ENCODE measurements at places on chromosomes 4 and X. TPM values are rescaled to one million over a fixed set of nuclear protein-coding genes. Genes with fewer than 3 reads are reported as not detected.

The MTMR8 gene
- 4.3 TPM for total RNA-seq

The ZNF718 gene
- total RNA-seq = 7.8 TPM

The GLRB gene
- total RNA-seq = 3.2 TPM

The MAGEB10 gene
- total RNA-seq = not detected

The MCF2 gene
- total RNA-seq = not detected

The TLR3 gene
- total RNA-seq = 8.2 TPM

- peak overlapping the region; percentile 70 for H3K27ac ChIP-seq
- no peaks in the 10 kb centered on the region for H3K36me3 ChIP-seq
- H3K4me3 ChIP-seq = no peak overlapping the region
Observed at GRCh38 chrX:154731184-154731583, 19.7 kb downstream of the GAB3 start.

DNA sequence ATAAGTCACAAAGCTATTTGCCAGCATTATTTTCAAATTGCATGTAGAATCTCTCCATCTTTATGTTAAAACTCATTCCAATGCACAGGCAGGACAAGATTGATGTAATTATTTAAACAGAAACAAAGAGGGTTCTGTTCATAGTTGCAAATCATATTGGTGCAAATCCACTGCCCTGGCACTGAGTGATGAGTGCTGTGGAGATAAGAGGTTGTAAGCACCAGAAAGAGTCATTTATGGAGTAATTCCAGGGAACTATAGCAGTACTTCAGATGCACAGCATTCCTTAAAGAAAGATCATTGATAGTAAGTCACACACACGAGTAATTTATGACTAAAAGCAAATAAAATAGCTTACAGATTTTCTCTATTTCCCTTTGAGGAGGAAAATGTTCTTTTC is 337.7 kb upstream of the CTSO start:
- no peak overlapping the region for H3K27ac ChIP-seq
- DNase-seq = no peak
- no peak overlapping the region for H3K4me3 ChIP-seq

DNA sequence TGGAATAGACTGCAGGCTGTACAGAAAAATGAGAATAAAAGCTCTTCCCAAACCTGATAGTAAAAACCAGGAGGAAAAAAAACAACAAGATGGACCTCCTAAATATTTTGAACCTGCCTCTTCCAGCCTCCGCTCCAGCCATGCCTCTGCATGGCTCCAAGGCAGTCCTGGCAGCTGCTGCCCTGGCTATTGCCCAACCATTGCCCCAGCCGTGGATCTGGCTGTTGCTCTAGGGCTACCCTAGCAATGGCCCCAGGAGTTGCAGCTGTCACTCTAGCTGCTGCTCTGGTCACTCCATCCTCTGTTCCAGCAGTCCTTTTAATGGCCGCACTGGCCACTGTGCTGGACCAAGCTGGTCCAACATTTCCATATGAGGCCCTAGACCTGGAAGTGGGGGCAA is 1756.0 kb downstream of the C4orf33 start:
- DNase-seq = no peak
- no peak overlapping the region for H3K27ac ChIP-seq
- no peaks in the 10 kb centered on the region for H3K36me3 ChIP-seq
- no peaks in the 10 kb centered on the region for H3K27me3 ChIP-seq
- no peak overlapping the region for H3K4me3 ChIP-seq
- no peaks in the 10 kb centered on the region for H3K4me1 ChIP-seq

DNA sequence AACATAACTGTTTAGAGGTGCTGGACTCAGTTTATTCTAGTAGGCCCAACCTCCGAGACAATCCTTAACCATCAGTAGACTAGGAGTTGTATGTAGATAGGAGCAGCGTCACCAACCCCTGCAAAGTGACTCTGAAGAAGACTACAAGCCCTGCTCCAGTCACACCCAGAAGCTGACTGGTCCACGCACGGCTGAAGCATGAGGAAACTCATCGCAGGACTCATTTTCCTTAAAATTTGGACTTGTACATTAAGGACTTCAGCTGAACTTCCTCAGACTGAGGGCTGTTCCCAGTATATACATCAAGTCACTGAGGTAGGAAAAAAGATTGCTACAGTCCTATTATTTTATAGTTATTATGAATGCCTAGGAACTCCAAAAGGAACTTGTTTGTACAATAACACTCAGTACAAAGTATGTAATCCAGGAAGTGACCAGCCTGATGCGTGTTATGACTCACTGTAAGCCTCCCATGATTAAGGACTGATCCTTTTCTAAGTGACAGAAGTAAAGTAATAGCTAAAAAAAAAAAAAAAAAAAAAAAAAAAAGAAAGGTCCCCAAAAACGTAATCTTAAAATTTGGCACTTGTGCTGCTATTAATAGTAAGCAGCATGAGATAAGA is 41.6 kb upstream of the UGT2B7 start:
- H3K27me3 ChIP-seq = no peaks in the 10 kb centered on the region
- H3K4me3 ChIP-seq = no peak overlapping the region
- no peak for DNase-seq
- H3K4me1 ChIP-seq = no peaks in the 10 kb centered on the region
- H3K36me3 ChIP-seq = no peaks in the 10 kb centered on the region

DNA sequence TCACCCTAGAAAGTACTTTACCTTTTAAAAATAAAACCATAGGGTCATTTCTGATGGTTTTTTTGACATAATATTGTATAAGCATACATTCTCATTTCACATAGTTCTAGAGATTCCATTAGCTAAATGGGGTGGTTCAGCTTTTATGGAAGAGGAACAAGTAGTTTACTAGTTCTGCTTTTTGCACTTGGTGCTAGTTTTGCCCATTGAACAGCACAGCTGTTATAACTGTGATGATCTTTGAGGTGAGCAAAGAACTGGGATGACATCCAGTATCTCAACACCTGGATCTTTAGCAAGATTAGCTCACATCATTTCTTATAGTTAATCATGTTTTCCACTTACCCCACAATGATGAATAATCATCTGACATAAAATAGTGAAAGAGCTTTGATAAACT is 40.9 kb downstream of the MOB1B start:
- no peaks in the 10 kb centered on the region for H3K36me3 ChIP-seq
- H3K4me1 ChIP-seq = no peaks in the 10 kb centered on the region
- no peaks in the 10 kb centered on the region for H3K27me3 ChIP-seq
- no peak overlapping the region for H3K27ac ChIP-seq

- no peak overlapping the region for H3K27ac ChIP-seq
- peaks cover 19% of the 10 kb centered on the region for H3K4me1 ChIP-seq
- H3K4me3 ChIP-seq = no peak overlapping the region
- no peaks in the 10 kb centered on the region for H3K27me3 ChIP-seq
- no peak for DNase-seq
- no peaks in the 10 kb centered on the region for H3K36me3 ChIP-seq
Observed at GRCh38 chr4:52202931-52203330, 151.8 kb downstream of the SPATA18 start.

- no peaks in the 10 kb centered on the region for H3K36me3 ChIP-seq
- H3K27me3 ChIP-seq = no peaks in the 10 kb centered on the region
Observed at GRCh38 chr4:100781435-100781834, 263.6 kb upstream of the EMCN start.

- H3K36me3 ChIP-seq = no peaks in the 10 kb centered on the region
- DNase-seq = no peak
- H3K4me1 ChIP-seq = no peaks in the 10 kb centered on the region
Observed at GRCh38 chrX:6793000-6793399, 258.1 kb upstream of the VCX3A start.

DNA sequence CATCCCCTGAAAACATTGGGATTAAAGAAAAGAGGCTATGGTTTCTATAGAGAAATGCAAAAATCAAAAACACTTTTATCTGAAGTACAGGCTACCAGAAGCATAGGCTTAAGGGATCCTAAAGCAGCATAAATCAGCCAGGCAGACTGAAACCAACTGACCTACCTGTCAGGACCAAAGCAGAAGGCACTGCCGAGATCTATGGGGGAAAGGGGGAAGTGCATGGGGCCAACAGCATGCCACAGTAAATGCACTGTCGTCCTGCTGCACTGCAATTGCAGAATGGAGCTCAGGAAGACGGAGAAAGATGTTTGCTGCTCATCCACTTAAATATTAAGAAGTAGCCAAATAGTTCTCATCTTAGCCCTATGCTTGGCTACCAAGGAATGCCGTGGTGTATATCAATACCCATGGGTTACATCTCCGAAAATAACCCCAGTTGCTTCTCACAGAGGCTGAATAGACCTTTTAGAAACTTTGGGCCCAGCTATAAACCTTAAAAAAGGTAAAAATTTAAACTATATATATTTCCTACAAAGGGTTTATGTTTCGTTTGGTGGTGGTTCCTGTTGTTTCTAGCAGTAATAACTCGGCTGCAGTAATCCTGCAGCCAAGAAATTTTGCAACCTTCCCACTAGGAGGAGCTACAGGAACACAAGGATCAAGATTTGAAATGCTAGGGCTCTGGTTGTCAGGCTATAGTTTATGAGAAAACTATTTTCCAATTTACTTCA is 312.2 kb upstream of the DIAPH2 start:
- H3K36me3 ChIP-seq = no peaks in the 10 kb centered on the region
- H3K27me3 ChIP-seq = no peaks in the 10 kb centered on the region
- peaks cover 3% of the 10 kb centered on the region for H3K4me1 ChIP-seq
- no peak overlapping the region for H3K27ac ChIP-seq

DNA sequence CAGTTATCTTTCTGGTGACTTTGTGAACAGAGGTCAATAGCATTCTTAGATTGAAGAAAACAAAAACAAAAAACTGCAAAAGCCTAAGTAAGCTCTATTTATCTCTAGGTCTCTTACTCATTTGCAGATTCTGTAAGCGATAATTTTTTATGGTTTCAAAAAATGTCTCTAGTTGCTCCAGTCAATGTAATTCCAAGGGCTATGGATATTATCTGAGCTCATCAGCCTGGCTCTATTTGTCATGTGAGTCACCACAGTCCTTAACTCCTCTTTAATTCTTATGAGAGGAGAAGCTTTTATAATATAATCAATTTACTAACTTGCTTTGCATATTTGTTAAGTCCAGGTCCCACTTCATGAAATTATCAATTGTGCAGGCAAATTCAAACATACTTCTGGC is 79.1 kb downstream of the NPFFR2 start:
- H3K27ac ChIP-seq = no peak overlapping the region
- no peaks in the 10 kb centered on the region for H3K4me1 ChIP-seq
- no peaks in the 10 kb centered on the region for H3K36me3 ChIP-seq
- no peak for DNase-seq

- no peaks in the 10 kb centered on the region for H3K36me3 ChIP-seq
- no peak overlapping the region for H3K27ac ChIP-seq
- DNase-seq = no peak
- H3K27me3 ChIP-seq = no peaks in the 10 kb centered on the region
- no peak overlapping the region for H3K4me3 ChIP-seq
Observed at GRCh38 chr4:128787509-128788311, 21.8 kb upstream of the JADE1 start.

GRCh38 chr4:169314906-169315305 is 44.1 kb upstream of the SH3RF1 start:
- H3K27ac ChIP-seq = no peak overlapping the region
- no peak overlapping the region for H3K4me3 ChIP-seq
- H3K27me3 ChIP-seq = no peaks in the 10 kb centered on the region
- H3K4me1 ChIP-seq = no peaks in the 10 kb centered on the region
- no peaks in the 10 kb centered on the region for H3K36me3 ChIP-seq

DNA sequence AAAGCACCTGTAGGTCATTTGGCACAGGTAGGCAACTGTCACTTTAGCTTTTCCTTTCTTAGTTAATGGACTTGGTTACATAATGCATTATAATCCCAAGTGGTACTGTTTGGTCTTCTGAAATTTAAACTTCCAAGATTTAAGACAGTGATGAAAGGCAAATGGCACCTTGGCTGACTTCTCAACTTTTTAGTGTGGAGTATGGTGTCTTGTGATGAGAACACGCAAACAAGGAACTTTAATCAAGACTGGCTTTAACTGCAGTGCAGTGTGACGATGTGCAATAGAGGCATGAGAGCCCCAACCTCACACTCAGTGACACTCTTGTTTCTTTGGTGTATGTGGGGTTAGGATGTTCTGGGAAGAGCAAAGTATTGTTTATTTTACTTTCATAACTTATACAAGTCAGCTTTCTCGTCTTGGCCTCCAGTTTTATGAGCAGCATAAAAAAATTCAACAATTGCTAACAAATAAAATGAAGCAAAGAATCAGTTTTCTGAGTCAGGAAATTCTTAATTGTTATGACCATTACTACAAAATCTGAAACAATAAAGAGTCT is 171.9 kb downstream of the MAD2L1 start:
- peak overlapping the region; percentile 64 for H3K27ac ChIP-seq
- peak; percentile 85 for DNase-seq
- H3K4me1 ChIP-seq = peaks cover 20% of the 10 kb centered on the region
- H3K4me3 ChIP-seq = no peak overlapping the region
- H3K27me3 ChIP-seq = no peaks in the 10 kb centered on the region

GRCh38 chr4:1594871-1595788 is 89.0 kb downstream of the FAM53A start:
- DNase-seq = peak; percentile 48
- no peaks in the 10 kb centered on the region for H3K4me1 ChIP-seq
- H3K27me3 ChIP-seq = peaks cover 4% of the 10 kb centered on the region
- H3K4me3 ChIP-seq = no peak overlapping the region

DNA sequence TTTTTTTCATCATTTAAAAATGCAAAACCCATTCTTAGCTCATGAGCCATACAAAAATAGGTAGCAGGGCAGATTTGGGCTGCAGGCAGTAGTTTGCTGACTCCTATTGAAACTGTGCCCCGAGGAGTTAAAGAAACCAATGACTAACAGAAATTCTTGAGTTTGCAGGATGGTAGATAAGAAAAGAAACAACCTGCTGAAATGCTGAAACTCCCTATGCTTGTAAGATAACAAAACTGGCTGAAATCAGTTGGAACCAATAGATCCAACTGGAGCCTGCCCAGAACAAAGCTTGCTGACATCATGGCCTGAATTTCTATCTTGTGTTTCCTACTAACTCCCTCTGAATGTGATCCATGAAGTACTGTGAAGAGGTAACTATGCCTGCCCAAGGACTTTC is 68.6 kb downstream of the ANOS1 start:
- no peak for DNase-seq
- no peak overlapping the region for H3K27ac ChIP-seq
- no peaks in the 10 kb centered on the region for H3K4me1 ChIP-seq
- H3K4me3 ChIP-seq = no peak overlapping the region
- H3K36me3 ChIP-seq = no peaks in the 10 kb centered on the region
- no peaks in the 10 kb centered on the region for H3K27me3 ChIP-seq

GRCh38 chr4:146469022-146469421 is 52.7 kb downstream of the SLC10A7 start:
- no peaks in the 10 kb centered on the region for H3K4me1 ChIP-seq
- H3K4me3 ChIP-seq = no peak overlapping the region
- no peaks in the 10 kb centered on the region for H3K27me3 ChIP-seq
- DNase-seq = no peak

Measured in sigmoid colon (tissue), 7 donors.